ENCODE measurements at places on chromosomes 11 and 22.

DNA sequence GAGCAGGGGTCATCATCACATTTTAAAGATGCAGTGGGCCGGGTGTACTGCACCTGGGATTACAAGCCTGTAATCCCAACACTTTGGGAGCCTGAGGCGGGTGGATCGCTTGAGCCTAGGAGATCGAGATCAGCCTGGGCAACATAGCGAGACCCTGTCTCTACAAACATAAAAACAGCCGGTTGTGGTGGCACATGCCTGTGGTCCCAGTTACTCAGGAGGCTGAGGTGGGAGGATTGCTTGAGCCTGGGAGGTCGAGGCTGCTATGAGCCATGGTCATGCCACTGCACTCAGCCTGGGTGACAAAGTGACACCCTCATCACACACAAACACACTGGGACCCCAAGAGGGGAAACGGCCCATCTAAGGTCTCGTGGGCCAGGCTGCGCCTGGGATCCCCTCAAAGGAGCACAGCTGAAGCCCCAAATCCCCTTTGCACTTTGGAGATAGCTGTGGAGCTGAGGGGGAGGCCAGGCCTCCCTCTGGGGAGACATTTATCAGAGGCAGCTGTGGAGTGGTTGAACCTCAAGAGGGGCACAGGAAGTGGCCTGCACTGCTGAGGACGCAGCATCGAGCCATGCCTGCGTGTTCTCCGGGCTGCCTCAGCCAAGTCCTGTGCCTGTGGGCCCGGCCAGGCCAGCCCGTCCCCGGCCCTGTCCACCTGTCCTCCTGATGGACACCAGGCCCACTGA, 27.5 kb downstream of the OSBPL5 start:
- DNase-seq, result no peak

GRCh38 chr11:73189315-73189714, 28.8 kb upstream of the P2RY2 start:
- DNase-seq, result no peak

DNA sequence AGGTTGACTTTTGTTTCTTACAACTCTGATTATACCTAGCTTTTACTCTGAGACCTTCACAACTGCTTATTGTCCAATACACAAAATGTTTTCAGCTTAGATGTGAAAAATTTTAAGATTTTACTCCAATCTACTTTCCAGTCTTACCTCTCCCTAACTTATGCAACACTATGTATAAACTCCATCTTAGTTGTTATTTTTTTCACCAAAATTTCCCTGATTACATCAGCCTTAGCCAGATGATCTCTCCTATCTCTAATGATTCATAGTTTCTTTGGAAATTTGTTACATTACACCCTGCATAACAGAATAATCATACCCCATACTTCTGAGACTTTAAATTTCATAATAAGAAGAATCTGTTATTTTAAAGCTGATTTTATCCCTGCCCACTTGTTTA, 621.0 kb upstream of the ANO3 start:
- DNase-seq, result no peak

DNA sequence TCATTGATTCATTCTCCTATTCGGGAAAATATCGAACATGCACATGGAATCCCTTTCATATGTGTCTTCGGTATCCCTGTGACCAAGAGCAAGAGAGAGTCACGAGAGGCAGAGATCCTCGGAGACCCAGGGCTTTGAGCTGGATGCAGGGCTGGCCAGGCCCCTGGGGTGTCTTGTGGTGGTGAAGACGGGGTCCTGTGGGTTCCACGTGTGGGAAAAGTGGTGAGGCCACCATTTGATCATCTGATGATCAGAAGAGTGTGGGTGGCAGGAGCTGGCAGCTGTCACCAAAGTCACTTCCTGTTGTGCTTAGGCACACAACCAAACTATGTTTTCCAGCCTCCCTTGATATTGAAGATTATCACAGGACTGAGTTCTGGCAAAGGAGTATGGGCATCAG, 94.0 kb downstream of the BRD1 start:
- DNase-seq, result peak; percentile 47

GRCh38 chr22:36439481-36440271, 41.8 kb downstream of the TXN2 start:
- no peak for DNase-seq

DNA sequence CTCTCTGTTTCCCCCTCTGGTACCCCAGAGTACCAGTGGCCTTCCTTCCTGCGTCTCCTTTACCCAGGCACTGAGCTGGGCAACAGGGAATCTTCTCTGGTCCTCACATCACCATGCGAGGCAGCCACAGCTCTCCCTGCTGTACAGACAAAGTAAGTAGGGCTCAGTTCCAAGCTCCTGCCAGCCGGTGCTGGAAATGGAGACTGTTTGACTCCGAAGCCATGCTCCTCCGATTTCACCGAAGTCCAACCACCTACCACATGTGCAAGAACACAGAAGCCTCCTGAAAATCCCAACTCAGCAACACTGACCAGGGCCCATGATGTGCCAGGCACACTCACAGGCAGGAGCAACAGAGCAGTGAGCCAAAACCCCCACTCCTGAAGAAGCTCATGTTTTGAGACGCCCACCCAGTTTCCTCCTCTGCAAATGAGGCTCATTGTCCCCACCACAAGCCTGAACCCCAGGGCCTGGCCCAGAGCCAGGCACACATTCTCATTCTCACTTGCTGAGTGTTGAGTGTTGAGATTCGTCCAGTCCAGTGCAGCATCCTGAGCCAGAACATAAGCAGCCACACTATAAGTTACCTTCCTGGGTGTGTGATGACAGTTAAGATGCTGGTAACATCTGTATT, 156.0 kb downstream of the MPPED1 start:
- no peak for DNase-seq

GRCh38 chr11:99489581-99489980, 468.8 kb downstream of the CNTN5 start:
- DNase-seq, result no peak

- DNase-seq, result no peak
Measured at GRCh38 chr11:86414032-86414431, 39.3 kb downstream of the CCDC81 start.

DNA sequence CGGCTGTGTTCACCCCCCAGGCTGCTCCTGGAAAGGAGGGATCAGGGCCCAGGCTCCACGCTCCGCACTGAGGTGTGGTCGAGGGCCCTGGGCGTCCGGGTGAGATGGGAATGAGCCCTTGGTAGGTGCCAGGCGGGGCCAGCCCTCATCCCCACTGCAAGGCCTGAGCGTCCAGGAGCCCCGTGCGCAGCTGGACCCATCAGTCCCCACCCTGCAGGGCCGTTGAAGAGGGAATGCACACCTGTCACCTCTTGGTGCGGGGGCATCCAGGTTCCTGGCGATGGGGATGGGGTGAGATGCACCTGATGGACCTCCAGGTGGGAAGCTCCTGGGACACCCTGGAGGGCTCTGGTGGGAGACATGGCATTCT, 72.2 kb downstream of the KCNQ1 start:
- peak; percentile 72 for DNase-seq

GRCh38 chr11:102813484-102813883, 15.5 kb upstream of the MMP1 start:
- no peak for DNase-seq

GRCh38 chr11:117818041-117818873, 6.3 kb downstream of the FXYD2 start:
- no peak for DNase-seq

- DNase-seq, result no peak
Measured at GRCh38 chr22:39152024-39152510, 413 bp downstream of the CBX7 start.

DNA sequence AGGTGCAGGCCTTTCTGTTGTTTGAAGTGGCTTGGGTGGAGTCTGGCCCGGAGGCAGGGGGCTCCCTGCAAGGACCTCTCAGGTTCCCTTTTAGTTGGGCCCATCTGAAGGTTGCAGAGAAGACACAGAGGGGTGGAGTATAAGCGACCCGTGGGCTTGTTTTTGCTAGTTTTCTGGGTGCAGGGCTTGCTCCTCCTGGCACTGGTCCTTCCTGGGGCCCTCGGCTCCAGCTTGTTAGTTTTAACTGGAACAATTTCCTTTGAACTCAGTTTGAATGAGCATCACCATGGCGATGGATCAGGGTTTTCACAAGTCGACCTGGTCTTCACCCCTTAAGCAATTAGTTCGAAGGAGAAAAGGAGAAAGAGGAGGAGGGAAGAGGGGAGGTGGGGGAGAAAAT, 28.5 kb upstream of the OAF start:
- no peak for DNase-seq

- DNase-seq, result no peak
Measured at GRCh38 chr11:64406221-64406946, 47.4 kb downstream of the RPS6KA4 start.

GRCh38 chr11:63869683-63870082, 30.8 kb downstream of the MARK2 start:
- no peak for DNase-seq

Data from vagina (tissue), 2 donors.